Transverse colon (tissue), 4 donors: ENCODE measurements at places on chromosomes 6 and 20.

GRCh38 chr6:13235339-13235738 lies 93.0 kb downstream of the TBC1D7 start:
- no peak for DNase-seq

DNA sequence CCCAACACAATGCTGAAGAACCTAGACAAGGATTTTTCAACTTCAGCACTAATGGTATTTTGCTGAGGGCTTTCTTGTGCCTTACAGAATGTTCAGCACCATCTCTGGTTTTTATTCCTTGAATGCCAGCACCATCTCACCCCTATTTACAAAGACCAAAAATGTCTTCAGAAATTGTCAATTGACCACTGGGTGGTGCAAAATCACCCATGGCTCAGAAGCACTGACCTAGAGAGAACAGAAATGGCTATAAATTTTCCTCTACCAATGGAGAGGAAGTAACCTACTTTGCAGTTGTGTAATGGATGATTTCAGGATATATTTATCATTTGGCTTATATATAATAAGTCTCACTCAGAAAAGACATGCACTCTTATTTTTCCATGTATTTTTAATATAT lies 431.0 kb upstream of the IRAK1BP1 start:
- no peak for DNase-seq

GRCh38 chr20:891706-892080 lies 24.4 kb downstream of the ANGPT4 start:
- DNase-seq: no peak

GRCh38 chr6:115067690-115068447 lies 725.0 kb upstream of the HS3ST5 start:
- DNase-seq: no peak

DNA sequence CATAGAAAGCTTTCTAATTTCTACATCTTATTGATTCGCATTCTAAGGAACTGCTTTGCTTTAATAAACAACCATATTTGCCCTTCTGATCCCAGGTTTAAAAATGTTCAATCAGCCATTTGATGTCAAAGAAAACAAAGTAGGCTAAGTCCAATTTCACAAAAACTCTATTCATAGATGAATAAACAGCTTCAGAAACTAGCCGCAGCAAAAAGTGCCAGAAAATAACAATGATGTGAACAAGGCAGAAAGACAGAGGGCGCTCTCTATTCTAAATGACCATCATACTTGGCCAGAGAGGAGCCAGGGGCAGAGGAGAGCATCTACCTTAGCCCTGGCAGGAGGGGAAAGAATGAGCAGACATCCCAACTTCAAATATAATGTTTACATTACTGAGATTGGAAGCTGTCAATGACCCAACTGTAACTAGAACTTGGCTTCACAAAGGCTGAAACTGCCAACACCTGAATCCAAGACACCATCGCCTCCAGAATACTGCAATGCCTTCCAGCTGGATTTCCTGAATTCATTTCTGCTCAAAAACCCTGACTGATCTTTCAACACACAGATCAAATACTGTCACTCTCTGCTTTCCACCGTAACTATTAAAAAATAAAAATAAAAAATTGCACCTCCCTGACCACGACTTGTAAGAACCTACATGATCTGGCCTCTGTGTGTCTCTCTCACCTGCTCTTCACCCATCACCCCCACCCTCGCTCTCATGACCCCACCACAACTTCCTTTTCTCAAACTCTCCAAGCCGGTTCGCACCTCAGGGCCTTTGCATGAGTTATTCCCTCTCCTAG lies 9.5 kb downstream of the CNKSR3 start:
- DNase-seq: no peak

- no peak for DNase-seq
Measured at GRCh38 chr20:4138056-4138455, 122.7 kb upstream of the RNF24 start.

DNA sequence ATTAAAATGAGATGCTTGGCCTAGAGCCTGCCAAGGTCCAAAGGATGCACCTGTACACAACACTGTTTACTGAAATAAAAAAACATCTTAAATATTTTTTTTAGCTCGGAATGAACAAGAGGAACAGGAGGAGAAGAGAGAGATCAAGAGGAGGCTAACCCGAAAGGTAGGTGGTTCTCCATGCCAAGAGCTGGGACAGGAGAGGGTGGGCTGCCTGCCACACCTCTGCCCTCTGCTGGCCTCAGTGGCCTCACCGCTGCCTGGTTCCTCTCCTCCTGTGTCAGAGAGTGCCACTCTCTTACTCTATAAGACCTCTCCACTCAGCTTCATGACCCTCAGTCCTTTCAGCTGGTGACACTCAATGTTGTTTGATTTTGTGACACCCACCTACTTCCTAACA lies 50.2 kb downstream of the TBC1D7 start:
- DNase-seq: no peak

DNA sequence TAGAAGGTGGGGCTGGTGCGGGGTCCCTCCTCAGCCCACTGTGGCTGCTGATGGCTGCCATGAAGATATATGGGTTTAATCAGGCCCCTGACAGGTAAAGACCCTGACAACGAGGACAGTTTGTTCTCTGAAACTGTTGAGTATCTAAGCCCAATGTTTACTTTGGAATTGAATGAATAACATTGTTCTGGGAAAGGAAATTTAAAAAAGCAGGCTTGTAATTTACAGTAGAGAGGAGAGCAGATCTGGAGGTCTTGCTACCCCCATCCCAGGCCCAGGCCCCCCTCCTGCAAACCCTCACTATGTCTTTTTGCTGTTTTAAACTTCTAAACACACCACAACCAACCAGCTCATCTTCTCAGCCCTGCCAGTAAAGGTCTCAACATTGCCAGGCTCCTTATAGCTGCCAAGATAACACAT lies 171.3 kb downstream of the CDC5L start:
- DNase-seq: no peak

- no peak for DNase-seq
Measured at GRCh38 chr6:151891524-151891923, 84.0 kb downstream of the ESR1 start.

- DNase-seq: no peak
Measured at GRCh38 chr6:158908606-158909005, 89.4 kb upstream of the EZR start.

- no peak for DNase-seq
Measured at GRCh38 chr6:110626442-110626841, 150.0 kb upstream of the SLC22A16 start.

DNA sequence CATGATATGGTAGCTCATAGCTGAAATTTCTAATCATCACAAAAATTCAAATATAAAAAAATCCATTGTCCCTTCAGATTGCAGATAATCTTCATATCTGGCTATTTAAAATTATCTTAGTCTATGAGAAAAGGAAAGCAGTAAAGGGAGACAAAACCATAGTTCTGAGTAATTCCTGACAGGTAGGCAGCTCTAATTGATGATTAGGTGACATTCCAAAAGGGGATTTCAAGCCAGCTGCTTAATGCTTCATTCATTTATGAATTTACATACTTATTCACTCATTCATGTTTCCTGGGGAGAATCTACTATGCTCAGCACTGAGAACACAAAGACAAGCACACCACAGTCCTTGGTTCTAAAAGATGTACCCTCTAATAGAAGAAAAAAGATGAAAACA lies 437.1 kb downstream of the COL12A1 start:
- no peak for DNase-seq

DNA sequence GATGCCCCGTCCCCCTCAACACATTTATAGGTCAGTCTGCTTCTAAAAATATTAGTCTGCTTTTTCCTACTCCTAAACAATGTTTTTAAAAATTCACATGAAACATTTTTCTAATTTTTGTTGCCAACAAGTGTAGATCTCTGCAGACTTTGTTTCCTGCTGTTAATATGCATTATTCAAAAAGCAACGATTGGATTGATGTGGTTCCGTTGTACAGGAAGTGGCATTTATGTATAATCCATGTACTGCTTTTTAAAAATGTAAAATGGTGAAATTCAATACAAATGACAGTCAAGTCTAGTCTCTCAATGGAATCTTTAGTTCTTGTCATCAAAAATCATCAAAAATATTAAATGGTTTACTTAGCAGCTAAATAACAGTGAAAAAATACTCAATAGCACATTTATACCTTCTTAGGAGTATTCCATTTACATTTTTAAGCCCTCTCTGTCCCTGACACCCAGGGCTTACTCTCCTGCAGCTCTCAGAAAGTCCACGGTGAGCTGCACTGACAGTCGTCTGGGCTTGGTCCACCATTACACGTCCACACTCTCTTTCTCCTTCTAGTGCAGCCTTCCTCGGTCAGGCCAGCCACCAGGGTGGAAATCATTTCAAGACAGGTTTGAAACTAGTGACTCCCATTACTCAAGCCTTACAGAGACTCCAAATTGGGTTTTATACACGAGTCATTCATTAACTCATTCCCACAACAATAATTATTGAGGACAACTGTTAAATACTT lies 211.5 kb downstream of the TMEM200A start:
- no peak for DNase-seq

GRCh38 chr6:49551078-49551865 lies 804 bp downstream of the C6orf141 start:
- peak; percentile 25 for DNase-seq

- DNase-seq: no peak
Measured at GRCh38 chr6:17458966-17459365, 65.6 kb downstream of the CAP2 start.

- peak; percentile 28 for DNase-seq
Measured at GRCh38 chr6:168278904-168279303, 40.7 kb downstream of the DACT2 start.

- DNase-seq: peak; percentile 82
Measured at GRCh38 chr6:41683523-41684310, 45.4 kb downstream of the MDFI start.

GRCh38 chr20:2815242-2815900 lies 584 bp downstream of the C20orf141 start:
- no peak for DNase-seq

DNA sequence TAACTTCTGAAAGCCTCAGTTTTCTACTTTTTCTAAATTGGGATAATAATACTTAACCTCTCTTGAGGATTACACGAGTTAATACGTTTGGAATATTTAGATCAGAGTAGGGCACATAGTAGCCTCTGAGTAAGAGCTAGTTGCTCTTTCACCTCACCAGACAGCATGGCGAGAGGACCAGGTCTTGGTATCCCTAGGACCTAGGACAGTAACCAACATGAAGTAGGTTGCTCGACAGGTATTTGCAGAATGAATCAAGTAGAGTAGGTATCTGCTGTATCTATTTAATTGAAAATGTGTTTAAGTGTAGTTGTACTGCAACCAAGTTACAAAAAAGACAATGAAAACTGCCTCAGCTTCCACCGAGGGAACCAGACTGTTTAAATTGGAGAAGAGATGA lies 1.4 kb downstream of the CDC5L start:
- no peak for DNase-seq

DNA sequence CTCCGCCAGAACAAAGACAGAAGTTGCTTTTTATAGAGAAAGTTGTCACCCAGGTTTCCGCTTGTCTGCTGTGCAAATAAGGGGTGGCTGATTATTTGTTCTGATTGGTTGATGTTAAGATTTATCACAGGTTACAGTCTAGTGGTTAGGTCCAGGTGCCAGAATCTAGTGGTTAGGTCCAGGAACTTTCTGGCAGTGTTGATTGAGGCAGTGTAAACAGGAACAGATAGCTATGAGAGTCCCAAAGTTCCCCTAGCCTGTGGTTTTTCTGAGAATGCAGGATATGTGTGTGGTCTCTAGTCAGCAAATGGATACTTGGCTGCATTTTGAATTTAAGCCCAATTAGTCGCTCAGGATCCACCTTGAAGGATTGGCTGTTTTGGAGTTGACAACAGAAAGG lies 148.0 kb downstream of the TMEM200A start:
- DNase-seq: peak; percentile 9

- no peak for DNase-seq
Measured at GRCh38 chr6:144415835-144416237, 130.7 kb downstream of the UTRN start.

GRCh38 chr20:16732506-16733152 lies 2.8 kb downstream of the SNRPB2 start:
- DNase-seq: no peak

GRCh38 chr6:129621252-129621651 lies 88.7 kb downstream of the ARHGAP18 start:
- peak; percentile 24 for DNase-seq

- no peak for DNase-seq
Measured at GRCh38 chr6:327538-328116, 35.3 kb downstream of the DUSP22 start.

DNA sequence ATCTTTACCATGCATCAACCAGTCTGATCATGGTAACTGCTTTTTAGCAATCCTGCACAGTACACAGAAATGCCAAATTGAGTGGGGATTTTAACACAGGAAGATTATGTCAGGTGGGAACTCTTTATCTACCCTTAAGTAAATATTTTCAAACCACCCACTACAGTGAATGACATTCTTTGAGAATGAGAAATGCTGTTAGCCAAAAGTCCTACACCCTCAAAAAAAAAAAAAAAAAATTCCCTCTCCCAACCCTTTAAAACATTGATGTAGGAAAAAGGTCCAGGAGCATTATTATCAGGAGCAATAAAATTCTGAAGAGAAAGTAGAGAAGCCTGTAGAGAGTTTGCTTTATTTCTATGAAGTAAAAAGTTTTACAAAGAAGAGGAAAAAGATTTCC lies 307.2 kb upstream of the THEMIS start:
- no peak for DNase-seq

DNA sequence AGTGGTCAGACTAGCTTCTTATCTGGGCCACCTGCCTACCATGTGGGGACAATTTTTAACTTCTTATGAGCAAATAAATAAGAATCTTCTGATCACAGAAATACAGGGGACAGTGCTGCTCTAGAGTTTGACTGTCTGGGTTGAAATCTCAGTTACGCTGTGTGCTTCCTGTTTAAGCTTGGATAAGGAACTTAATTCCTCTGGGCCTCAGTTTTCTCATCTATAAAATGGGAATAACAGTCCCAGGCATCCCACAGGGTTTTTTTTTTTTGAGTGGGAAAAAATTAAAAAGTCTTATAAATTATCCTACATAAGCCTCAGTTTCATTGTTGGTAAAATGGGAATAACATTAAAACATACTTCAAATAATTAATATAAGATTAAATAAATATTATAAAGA lies 340.9 kb downstream of the ESR1 start:
- DNase-seq: no peak

DNA sequence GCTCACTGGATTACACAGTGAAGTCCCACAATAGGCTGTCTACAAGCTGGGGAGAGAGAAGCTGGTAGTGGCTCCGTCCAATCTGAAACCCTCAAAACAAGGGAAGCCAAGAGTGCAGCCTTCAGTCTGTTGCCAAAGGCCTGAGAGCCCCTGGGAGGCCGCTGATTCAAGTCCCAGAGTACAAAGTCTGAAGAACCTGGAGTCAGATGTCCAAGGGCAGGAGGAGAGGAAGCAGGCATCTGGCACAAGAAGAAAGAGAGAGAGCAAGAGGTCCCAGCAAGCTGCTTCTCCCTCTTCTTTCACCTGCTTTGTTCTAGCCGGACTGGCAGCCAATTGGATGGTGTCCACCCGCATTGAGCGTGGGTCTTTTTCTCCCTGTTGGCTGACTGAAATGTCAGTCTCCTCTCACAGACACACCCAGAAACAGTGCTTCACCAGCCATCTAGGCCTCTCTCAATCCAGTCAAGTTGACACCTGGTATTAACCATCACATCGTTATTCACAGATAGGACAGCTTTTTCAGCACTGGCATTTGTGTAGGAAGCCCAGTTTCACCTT lies 51.2 kb downstream of the CRYBG1 start:
- DNase-seq: peak; percentile 14
